ENCODE measurements at places on chromosomes 13 and 19.

DNA sequence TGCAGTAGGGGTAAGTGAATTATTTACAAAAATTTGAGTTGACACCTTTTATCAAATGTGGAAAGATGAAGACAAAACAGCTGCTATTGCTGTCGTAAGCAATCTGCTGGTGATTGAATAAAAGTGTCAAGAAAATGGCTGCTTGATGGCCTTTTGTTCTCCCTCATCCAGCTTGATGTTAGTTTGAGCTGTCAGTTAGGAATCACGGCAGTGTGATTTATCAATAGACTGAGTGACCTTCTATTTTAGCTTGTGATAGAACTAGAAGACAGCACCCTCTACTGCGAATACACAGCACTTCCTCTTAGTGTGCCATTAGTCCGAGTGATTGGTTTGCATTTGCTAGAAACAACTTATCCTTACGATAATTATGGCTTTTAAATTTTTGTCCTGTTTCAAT, 76.3 kb downstream of the MZT1 start:
- DNase-seq = peak; percentile 82

DNA sequence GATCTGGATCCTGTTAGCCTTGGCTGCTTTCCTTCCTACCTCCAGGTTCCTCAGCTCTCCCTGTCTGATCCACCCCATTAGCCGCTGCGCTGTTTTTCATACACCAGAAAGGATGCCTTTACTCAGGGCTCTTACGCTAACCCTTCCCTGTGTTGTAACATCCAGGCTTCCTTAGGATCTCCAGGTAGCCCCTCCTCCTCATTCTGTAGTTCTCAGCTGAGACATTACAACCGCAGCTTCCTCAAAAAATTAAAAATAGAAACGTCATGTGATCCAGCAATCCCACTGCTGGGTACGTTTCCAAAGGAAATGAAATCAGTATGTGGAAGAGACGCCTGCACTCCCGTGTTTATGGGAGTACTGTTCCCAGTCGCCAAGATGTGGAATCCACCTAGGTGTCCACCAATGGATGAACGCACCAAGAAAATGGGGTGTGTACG, 18.4 kb upstream of the MYADM start:
- no peak for DNase-seq

DNA sequence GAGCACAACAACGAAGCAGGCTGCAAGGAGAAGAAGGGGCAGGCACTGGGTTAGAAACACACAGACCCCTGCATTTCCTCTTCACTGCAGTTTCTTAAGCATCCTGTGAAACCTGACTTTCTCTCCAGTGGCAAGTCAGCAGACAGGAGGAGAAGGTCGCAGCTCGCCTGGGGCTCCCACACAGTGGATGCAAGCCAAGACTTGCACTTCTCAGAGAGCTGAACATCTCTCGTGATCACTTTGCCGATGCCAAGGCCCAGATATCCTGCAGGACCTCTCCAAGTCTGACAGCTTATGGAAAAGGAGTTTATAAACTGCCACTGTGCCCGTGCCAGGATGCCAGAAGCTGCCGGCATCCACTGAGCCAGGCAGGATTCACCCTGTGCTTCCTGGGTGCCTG, 18.4 kb downstream of the TMEM272 start:
- no peak for DNase-seq

- DNase-seq = no peak
Observed at GRCh38 chr13:74062933-74063332, 71.3 kb downstream of the KLF12 start.

GRCh38 chr19:7149956-7150705, 80.6 kb downstream of the ZNF557 start:
- DNase-seq = no peak

- DNase-seq = no peak
Observed at GRCh38 chr19:5832061-5832460, 7.4 kb downstream of the FUT6 start.

DNA sequence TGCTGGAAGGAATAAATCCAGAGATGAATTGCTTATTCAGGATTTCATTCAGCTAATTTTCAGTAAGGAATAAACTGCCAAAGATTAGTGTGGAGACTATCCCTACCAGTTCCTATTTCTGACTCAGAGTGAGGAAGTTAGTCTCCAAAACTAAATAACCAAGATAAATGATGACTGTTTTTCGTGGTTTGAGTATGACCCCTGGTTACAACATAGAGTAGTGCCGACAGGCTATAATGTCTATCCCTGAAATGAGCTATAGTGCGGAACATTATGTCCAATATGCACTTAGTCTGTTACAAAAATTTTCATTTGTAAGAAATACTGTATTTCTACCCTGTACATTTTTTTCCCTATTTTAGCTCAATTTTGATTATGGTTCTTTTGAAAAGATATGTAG, 51.4 kb downstream of the NBEA start:
- DNase-seq = no peak

GRCh38 chr13:71021825-71022422, 845.1 kb downstream of the DACH1 start:
- DNase-seq = peak; percentile 18

- DNase-seq = no peak
Observed at GRCh38 chr13:27794921-27795717, 2.8 kb downstream of the GSX1 start.

- DNase-seq = no peak
Observed at GRCh38 chr13:104586051-104586746, 1520.0 kb upstream of the SLC10A2 start.

- no peak for DNase-seq
Observed at GRCh38 chr13:49733181-49733951, 42.1 kb upstream of the EBPL start.

- no peak for DNase-seq
Observed at GRCh38 chr13:25905611-25906010, 146.2 kb downstream of the SHISA2 start.

- DNase-seq = no peak
Observed at GRCh38 chr13:35722458-35723052, 246.1 kb upstream of the MAB21L1 start.

DNA sequence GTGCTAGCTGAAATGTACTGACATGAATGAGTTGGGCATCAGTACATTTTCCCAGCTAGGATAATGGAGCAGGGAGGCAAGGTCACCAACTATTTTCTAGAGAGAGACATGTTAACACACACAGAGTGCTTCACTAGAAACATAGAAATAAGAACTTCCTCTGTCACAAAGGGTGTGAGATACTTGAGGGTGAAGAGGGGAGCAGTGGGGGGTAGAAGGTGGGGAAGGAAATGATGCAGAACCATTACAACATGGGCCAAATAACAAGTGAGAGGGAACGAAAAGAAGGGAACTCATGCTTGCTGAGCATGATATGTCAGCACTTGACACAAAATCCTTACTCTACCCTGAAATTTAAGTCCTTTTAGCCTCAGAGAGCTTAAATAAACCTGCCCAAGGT, 87.8 kb upstream of the RFC3 start:
- DNase-seq = no peak

- no peak for DNase-seq
Observed at GRCh38 chr19:55244004-55244680, 14.7 kb downstream of the PPP6R1 start.

DNA sequence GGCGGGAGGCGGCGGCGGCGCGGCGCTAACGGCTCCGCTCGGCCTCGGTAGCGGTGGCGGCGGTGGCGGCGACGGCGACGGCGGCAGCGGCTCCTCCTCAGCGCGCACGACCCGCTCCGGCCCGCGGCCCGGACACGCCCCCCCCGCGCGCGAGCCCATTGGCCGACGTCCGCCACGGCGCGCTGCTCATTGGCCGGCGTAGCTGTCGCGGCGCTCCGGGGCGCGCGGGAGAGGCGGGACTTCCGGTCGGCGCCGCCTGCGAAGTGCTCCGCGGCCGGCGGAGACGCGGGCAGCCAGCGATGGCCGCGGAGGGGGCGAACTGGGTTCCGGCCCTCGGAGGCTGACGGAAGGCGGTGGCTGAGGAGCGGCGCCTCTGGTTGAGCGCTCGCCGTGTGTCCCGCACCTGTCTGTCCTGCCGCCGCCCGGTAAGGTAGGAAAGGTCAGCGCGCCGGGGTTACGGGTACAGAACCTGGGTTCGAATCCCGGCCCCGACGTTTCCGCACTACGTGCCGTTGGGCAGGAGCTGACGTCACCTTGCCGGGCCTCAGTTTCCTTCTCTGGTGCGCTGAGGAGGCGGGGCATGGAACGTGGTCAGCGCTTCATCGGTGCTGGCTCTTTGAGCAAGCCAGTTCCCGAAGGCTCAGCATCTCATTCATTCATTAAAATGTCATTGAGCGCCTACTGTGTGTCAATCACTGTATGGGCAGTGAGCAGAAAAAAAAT, at the start of gene ELAVL1:
Gene ELAVL1 (minus strand): TSS at position 108 of the 723 bp plus-strand sequence. CDS start 13,826 bp downstream, outside the sequence.
- DNase-seq = peak; percentile 88

DNA sequence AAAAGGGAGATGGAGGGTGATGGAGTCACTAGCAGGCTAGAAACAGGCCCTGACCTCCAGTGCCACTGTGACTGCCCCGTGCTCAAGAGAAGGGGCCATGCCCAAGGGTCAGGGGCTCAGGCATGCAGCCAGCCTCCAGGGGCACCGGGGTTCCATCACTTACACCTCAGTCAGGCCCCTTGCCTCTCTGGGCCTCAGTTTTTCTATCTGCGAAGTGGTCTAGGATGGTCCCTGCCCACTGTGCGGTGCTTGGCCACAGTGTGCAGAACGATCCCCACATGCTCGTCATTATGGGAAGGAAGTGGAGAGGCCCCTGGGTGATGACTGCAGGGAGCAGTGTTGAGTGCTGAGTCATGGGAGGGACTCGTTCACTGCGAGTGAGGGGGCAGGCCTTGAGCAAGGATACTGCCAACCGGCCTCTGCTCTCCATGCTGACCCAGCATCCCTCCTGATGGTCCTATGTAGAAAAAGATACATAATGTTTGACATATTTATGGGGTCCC, 23.1 kb downstream of the TMED1 start:
- DNase-seq = no peak

GRCh38 chr13:97257800-97258799, 36.0 kb downstream of the MBNL2 start:
- no peak for DNase-seq

DNA sequence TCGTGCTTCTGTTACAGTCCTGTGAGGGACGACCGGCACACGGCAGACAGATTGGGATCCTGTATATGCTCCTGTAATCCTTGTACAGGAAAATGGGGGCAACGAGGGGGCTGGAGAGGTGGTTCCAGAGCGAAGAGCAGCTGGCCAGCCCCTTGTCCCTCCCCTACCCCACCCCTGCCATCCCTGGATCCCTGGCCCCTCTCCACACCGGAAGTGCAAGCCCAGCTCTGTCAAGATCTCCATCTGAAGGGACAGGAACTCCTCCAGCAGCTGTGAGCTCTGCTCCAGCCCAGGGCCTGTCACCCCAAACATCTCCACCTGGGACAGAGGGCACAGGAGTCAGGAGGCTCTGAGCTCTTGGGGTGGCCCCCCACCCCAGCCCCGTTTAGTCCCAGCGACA, 5.5 kb upstream of the CCER2 start:
- no peak for DNase-seq

GRCh38 chr13:29379865-29380264, 215.6 kb downstream of the SLC7A1 start:
- no peak for DNase-seq

GRCh38 chr19:55488986-55489710, 912 bp downstream of the SSC5D start:
- DNase-seq = no peak

DNA sequence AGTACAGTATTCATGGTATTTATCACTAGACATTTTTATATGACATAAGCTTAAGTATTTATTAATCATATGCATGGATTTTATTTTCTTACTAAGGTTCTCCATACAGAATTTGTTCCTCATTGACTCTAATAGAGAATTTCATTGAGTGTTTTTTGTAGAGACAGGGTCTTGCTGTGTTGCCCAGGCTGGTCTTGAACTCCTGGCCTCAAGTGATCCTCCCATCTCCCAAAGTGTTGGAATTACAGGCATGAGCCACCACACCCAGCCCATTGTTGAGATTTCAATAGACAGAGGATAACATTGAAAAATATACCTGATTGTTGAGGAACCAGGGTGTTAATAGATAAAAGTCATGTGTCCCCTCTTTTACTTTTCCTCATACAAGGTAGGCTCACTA, 26.1 kb downstream of the IPO5 start:
- DNase-seq = no peak

GRCh38 chr19:14510311-14511228, 7.6 kb downstream of the DNAJB1 start:
- DNase-seq = no peak

- no peak for DNase-seq
Observed at GRCh38 chr19:2775556-2776430, 7.3 kb downstream of the SGTA start.

- no peak for DNase-seq
Observed at GRCh38 chr13:80742033-80742432, 401.1 kb upstream of the SPRY2 start.

- no peak for DNase-seq
Observed at GRCh38 chr13:60562096-60562780, 165.2 kb downstream of the TDRD3 start.

- DNase-seq = no peak
Observed at GRCh38 chr19:13795595-13796300, 505 bp downstream of the ZSWIM4 start.

GRCh38 chr19:33302974-33303790, 848 bp upstream of the CEBPA start:
- DNase-seq = peak; percentile 58

GRCh38 chr13:30991184-30991583, 58.7 kb downstream of the TEX26 start:
- no peak for DNase-seq

- no peak for DNase-seq
Observed at GRCh38 chr13:29195456-29195855, 375.3 kb downstream of the MTUS2 start.

GRCh38 chr13:97327086-97327485, 105.0 kb downstream of the MBNL2 start:
- peak; percentile 34 for DNase-seq

GRCh38 chr13:76043874-76044273, 407.7 kb downstream of the LMO7 start:
- peak; percentile 14 for DNase-seq

DNA sequence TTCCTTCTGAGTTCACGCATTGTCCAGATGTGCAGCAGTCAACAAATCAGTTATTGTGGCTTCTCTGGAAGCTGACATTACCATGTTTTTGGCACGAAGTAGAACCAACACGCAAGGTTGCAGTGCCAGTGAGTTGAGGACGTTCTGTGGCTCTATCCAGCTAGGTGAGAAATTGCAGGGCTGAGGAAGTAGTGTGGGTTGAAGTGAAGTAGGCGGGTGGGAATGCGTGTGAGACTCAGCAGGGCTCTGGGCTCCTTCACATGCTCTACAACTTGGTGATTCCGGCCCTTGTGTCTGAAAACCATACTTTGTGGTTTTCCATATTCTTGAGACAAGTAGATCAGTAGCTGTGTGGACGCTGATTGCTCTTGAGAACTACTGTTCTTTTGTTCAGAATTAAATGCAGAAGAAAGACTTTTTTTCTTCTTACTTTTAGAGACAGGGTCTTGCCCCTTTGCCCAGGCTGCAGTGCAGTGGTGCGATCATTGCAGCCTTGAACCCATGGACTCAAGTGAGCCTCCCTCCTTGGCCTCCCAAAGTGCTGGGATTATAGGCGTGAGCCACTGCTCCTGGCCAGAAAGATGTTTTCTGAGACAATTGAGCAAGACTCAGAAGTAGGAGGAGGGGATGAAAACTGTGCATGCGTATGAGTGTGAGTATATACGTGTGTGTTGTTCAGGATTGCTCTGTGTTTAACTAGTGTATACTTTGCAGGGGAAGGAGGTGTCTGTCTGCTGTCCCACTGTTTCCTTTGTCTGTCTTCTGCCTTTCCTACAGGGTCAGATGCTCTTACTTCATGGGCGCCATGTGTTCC, 46.2 kb downstream of the GATAD2A start:
- no peak for DNase-seq

Measured in NCI-H82 (cell line).